Hippocampal formation (tissue), 2 donors: ENCODE measurements at places on chromosomes 13 and 19.

DNA sequence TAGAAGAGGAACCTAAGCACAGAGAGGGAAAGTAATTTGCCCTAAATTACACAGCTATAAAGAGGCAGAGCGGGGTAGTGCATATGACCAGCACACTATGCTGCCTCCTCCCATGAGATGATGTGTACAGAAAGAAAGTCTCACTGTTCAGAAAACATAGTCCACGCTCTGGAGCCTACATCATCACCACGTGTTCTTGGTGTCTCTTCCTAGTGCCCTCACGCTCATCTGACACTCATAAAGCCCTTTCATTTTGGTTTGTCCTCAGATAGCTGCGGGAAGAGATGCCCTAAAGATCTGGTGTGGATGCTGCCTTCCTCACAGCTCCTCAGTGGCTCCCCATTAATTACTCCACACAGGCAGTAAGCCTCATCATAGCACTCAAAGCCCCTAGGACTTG is 27.4 kb upstream of the SIAH3 start:
- no peak for DNase-seq

DNA sequence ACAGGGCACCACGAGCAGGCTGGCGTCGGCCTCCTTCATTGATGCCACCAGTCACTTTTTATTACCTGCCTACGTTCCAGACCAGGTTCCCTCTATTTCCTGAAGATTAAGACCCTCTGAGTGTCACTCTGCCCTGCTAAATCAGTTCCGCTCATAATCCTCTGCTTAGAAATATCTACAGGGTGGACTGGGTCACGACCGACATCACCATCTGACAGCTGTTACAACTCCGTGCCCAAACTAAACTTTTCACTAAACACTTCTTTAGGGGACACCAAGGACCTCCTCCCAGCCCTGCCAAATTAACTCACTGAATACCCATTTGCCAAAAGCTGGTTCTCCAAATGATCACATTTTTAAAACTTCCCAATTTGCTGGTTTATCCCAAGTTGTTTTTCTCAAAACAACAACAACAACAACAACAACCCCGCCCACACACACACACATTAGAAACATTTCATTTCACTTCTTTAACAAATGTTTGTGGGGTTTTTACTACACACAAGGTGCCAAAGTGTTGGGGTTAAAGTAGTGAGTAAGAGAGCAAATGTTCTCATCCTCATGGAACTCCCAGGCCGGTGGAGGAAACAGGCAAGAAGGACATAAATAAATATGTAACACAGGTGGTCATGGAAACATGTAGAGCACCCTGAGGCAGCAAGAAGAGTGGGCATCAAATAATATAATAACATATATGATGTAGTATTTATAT is 72.0 kb upstream of the PEG3 start:
- DNase-seq = no peak

GRCh38 chr13:98542568-98543377 is 34.1 kb downstream of the STK24 start:
- DNase-seq = no peak

DNA sequence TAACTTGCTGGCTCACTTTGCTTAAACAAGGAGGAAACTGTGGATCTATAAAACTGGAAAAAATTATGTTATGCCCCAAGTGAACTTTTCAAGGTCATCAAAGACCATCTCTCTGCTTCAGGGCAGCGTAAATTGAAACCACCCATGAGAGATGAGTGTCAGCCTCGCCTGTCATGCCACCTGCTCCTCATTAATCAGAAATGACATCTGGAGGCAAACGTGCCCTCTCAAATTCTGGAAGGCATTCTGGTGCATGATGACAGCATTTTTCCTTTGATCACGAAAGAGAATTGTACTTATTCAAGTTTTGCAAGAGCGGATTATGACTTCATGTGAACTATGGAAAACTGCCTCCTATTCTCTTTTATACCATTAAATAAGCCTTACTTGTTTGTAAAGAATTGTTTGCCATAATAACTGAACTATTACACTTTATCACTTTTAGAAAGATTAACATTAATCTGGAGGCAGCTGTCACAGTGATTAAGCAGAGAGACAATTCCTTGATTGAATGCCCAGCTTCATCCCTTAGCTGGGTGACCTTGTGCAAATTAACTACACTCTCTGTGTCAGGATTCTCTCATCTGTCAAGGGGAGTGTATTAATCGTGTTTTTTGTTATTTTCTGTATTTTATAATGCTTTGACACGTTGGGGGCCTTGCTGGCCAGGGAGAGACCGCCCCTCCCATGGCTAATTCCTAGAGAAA is 17.0 kb upstream of the SACS start:
- no peak for DNase-seq

DNA sequence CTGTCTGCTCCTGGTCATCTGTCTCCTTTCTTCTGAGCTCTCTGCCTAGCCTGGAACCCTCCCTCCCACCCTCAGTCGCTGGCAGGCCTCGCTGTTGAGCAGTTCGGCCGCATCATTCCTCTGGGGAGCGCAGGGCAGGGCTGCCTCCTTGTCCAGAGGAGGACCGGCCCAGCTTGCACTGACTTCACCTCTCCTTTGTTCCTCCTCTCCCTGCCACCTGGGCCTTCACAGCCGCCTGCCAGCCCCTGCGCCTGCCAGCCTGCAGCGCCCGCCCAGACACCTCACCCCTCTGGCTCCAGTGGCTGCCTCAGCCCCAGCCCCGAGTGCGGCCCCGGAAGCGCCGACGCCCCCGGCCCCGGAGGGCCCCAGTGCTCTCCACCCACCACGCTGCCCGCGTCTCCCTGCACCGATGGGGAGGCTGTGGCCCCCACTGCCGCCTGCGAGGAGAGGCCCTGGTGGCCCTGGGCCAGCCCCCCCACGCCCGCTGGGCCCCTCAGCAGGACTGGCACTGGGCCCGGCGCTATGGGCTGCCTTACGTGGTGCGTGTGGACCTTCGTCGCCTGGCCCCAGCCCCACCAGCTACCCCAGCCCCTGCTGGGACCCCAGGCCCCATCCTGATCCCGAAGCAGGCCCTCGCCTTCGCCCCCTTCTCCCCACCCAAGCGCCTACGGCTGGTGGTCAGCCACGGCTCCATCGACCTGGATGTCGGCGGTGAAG is 7.2 kb downstream of the KMT5C start:
- no peak for DNase-seq

DNA sequence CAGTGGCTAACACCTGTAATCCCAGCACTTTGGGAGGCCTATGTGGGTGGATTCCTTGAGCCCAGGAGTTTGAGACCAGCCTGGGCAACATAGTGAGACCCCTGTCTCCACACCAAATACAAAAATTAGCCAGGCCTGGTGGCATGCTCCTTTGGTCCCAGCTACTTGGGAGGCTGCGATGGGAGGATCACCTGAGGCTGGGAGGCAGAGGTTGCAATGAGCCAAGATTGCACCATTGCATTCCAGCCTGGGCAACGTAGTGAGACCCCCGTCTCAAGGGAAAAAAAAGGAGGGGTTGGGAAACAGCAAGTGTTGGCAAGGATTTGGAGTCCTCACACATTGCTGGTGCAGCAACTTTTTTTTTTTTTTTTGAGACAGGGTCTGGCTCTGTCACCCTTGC is 19.2 kb downstream of the SPTBN4 start:
- DNase-seq = no peak

DNA sequence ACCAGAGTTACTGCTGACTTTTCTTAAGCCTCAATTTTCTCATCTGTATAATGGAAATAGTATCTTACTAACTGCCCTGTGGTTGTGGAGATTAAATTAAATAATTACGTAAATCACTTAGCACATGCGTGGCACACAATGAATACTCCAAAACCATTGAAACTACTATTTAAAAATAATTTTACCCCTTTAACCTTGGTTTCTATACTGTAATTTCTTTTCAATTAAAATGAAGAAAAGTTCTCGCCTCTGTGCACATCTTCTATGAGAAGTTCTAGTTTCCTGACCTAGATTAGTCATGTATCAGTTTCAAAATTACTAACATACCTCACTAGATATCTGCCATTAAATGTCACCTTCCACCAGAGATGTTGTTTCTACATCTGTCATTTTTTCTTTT is 5.7 kb downstream of the SLITRK1 start:
- DNase-seq = no peak

GRCh38 chr13:105920370-105920769 is 615.1 kb downstream of the EFNB2 start:
- no peak for DNase-seq

DNA sequence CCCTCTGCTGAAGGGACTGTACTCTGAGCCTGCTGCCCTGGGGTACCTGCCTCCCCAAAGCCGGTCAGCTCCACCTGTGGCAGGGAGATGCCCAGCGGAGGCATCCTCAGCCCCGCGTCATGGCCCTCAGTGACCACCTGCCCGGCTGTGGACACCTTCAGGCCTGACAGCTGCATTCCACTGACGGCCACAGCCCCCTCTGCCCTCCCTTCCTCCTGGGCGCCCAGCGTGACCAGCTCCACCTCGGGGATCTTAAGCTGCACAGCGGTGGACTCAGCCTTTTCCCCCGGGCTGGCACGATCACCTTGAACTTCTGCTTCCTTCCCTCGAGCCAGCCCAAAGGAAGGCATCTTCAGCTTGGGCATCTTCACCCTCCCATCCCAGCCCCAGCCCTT is 4.8 kb upstream of the HIPK4 start:
- no peak for DNase-seq

GRCh38 chr13:69579351-69579750 is 528.3 kb upstream of the ATXN8OS start:
- no peak for DNase-seq

DNA sequence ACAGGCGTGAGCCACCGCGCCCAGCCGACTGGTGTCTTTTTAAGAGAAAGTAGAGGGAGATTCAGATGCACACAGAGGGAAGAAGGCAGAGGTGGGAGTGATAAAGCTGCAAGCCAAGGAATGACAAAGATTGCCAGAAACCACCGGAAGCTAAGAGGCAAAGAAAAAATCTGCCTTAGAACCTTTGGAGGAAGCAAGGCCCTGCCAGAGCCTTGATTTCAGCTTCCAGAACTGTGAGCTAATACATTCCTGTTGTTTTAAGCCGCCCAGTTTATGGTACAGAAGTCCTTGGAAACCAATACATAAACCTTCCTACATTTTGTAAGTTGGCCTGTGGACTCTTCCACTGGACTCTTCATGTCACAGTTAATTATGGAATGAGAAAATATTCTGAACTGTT is 71.7 kb upstream of the SOX21 start:
- DNase-seq = no peak

GRCh38 chr13:111318386-111318785 is 2.1 kb upstream of the TEX29 start:
- no peak for DNase-seq

DNA sequence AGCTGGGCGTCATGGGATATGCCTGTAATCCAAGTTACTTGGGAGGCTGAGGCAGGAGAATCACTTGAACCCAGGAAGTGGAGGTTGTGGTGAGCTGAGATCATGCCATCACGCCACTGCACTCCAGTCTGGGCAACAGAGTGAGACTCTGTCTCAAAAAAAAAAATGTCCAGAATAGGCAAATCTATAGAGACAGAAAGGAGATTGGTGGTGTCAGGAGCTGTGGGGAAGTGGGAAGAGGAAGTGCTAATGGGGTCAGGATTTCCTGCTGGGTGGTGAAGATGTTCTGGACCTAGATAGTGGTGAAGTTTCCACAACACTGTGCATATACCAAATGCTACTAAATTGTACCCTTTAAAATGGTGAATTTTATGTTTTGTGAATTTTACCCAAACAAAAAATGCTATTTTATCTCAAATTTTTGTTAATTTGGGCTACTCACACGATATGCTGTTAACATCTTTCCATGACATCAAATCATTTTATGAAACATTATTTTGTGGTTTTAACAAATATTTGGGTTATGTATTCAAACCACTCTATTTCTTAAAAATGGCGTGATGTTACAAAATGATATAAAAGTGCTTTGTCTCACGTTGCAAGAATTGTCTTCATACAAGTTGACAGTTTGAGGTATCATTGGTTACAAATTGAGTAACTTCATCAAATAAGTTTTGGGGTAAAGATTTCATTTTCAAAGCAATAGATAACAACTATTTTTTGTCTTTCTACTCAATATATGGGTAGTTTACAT is 7.4 kb upstream of the CYP4F3 start:
- no peak for DNase-seq

GRCh38 chr13:114328034-114328433 is 13.7 kb downstream of the CHAMP1 start:
- no peak for DNase-seq

- DNase-seq = no peak
These were observed 11.1 kb downstream of the PPP5C start for GRCh38 chr19:46357846-46358583.

GRCh38 chr13:33799950-33800592 is 17.9 kb upstream of the RFC3 start:
- no peak for DNase-seq

GRCh38 chr19:38206928-38207327 is 17.1 kb downstream of the DPF1 start:
- no peak for DNase-seq

- peak; percentile 34 for DNase-seq
These were observed 38.0 kb upstream of the C13orf42 start for GRCh38 chr13:51148952-51149573.

GRCh38 chr13:42229287-42229686 is 42.7 kb upstream of the AKAP11 start:
- no peak for DNase-seq

DNA sequence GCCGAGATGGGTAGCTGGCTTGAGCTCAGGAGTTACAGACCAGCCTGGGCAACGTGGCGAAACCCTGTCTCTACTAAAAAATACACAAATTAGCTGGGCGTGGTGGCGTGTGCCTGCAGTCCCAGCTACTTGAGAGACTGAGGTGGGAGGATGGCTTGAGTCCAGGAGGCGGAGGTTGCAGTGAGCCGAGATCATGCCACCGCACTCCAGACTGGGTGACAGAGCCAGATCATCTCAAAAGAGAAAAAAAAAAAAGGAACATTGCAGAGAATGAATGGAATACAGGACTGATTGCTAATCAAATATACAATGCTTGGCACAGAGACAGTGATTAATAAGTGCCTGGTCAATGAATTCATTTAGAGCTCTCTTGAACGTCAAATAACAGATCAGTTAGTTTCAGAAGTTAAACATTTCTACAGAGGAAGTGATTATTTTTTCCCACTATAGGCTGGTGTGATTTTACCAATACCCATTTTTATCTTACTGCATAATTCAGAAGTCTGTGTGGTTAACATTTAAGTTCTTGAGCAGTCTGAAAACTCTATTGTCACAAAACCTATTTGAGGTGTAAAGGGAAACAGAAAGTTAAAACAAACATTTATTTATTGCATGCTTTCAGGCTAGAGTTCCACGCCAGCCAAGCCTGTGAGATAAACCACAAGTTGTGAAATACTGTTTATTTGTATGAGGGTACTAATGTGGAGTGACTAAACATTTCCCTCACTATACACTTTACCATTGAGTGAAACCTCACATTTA is 7.7 kb upstream of the TBC1D4 start:
- no peak for DNase-seq
